Liver (tissue), 10 donors: ENCODE measurements at places on chromosomes 13 and 19. TPM values are rescaled to one million over a fixed set of nuclear protein-coding genes. Genes with fewer than 3 reads are reported as not detected.

DNA sequence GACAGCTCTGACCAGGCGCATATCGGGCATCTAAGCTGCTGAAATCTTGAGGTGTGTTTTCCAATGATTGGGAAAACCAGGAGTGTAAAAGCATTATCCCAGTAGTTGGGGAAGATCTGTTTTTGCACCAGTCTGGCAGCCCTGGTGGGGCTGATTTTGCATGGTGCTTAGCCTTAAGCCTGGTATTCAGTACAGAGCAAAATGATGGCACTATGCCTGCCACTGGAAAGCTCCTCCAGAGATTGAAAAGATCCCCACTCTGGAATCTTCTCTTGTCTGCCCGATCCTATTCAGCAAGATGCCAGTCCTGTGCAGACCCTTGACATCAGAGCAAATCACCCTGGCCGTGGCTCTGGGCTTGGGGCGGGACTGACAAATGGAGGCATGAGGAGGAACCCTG is 44.7 kb upstream of the SIAH3 start:
- no peak for DNase-seq

The S1PR4 gene
- 11.0 TPM for total RNA-seq

The GRK1 gene
- total RNA-seq, result not detected

The CCDC169 gene
- 2.1 TPM for total RNA-seq

- no peak for DNase-seq
Measured at GRCh38 chr13:27353708-27354107, 70.7 kb upstream of the GTF3A start.

The TTC9B gene
- total RNA-seq, result not detected

The MISP gene
- total RNA-seq, result not detected

DNA sequence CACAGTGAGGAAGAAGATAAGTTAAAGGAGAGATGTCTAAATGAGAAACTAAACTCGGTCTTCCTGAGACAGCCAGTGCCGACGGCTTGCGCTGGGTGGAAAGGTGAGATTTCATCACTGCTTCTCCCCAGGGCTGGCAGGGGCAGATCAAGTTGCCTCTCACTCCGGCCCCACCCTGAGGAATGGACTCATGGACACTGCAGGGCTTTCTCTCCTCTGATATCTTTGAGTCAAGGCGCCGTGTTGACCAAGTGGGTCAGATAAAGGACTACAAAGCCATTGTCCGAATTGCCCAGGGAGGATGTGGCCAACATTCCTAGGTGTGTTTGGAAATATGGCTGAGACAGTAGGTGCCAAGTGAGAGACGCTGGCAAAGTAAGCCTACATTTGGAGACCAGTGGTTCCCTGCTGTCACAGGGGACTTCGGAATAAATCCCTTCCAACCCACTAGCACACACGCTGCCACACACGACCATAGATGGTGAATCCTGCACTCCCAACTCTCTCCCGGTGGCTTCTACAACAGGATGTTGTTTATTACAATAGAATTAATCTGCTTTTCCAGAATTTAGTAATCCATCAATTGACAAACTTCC is 156.5 kb upstream of the TSC22D1 start:
- DNase-seq, result no peak

GRCh38 chr13:110114316-110114715 is 192.6 kb downstream of the COL4A1 start:
- no peak for DNase-seq

The VSTM1 gene
- 1.3 TPM for total RNA-seq

GRCh38 chr19:41189425-41190065 is 3.5 kb upstream of the CYP2S1 start:
- DNase-seq, result no peak

The NCCRP1 gene
- total RNA-seq, result not detected

GRCh38 chr13:73195091-73195490 is 136.3 kb downstream of the KLF5 start:
- no peak for DNase-seq

- DNase-seq, result no peak
Measured at GRCh38 chr13:32791545-32792172, 205.4 kb downstream of the PDS5B start.
